Central memory CD8-positive, alpha-beta T cell (primary cell): ENCODE measurements at places on chromosomes 2 and 18.

GRCh38 chr2:102630458-102630857 lies 11.1 kb downstream of the SLC9A2 start:
- DNase-seq, result no peak

GRCh38 chr2:98932164-98932563 lies 3.9 kb downstream of the CRACDL start:
- no peak for DNase-seq

- no peak for DNase-seq
Observed at GRCh38 chr2:232386490-232386739, 7.9 kb downstream of the ALPP start.

DNA sequence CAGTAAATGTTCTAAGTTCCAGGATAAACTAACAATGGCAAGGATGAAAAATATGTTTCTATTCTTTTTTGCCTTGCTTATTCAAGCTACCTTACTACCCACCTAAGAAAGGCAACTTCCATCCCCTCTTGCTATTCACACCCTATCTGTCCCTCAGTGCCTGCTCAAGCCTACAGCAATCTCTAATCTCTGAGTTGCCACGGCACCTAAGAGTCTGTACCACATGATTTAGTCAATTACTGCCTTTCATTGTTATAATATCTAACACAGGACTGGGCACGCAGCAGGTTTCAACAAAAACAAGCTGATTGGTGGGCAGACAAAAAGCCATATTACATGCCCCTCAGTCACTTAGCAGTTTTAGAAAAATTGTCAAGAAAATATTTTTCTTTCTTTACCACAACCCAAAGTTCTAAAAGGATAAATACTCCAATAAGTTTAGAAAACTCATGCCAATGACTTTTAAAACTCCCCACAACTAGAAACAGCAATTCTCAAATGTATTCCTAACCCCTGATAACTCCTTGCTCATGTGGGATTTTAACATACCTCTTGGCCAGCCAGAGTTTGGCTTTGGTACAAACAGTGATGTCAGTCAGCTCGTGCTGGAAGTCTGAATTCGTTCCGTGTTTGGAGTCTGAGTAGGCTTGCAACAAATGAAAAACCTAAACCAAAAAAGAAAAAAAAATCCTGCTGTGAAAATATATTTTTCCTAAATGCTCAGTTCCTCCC lies 117.3 kb upstream of the ZFP36L2 start:
- DNase-seq, result no peak
